H4 (cell line): ENCODE measurements at places on chromosomes 7 and 10.

GRCh38 chr10:126394948-126395347 lies 6.7 kb upstream of the ADAM12 start:
- no peak for DNase-seq

- DNase-seq, result no peak
These were observed 25.9 kb downstream of the RGR start for GRCh38 chr10:84270708-84271107.

DNA sequence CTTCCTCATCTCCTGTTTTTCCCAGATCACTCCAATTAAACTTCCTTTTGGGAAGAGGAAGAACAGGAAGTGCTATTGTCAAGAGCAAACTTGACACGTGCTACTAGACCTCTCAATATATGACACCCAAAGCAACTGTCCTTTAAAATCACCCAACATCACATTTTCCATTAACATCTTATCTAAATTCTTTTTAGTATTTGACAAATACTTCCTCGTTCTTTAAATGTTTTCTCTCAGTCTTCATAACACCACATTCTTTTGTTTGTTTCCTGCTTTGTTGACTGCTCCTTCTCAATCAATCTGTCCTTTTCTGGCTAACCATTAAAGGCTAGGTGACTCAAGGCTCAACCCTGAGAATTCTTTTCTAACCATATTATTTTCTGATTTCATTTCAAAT lies 7.1 kb upstream of the TFPI2 start:
- no peak for DNase-seq

GRCh38 chr10:541750-542371 lies 147.6 kb downstream of the DIP2C start:
- DNase-seq, result no peak

GRCh38 chr7:110839866-110840265 lies 251.1 kb upstream of the LRRN3 start:
- DNase-seq, result peak; percentile 50

DNA sequence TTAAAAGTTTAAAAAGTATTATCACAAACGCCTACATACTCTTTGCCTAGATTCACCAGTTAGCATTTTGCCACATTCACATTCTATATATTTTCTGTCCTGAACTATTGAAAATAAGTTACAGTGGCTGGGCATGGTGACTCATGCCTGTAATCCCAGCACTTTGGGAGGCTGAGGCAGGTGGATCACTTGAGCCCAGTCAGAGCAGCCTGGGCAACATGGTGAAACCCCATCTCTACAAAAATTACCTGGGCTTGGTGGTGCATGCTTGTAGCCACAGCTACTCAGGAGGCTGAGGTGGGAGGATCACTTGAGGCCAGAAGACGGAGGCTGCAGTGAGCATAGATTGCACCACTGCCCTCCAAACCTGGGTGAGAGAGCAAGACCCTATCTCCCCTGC lies 5.3 kb downstream of the ARPC1A start:
- DNase-seq, result no peak

- DNase-seq, result no peak
These were observed 38.7 kb upstream of the RET start for GRCh38 chr10:43037942-43038782.

GRCh38 chr10:98096731-98097130 lies 37.7 kb upstream of the R3HCC1L start:
- no peak for DNase-seq

- DNase-seq, result peak; percentile 86
These were observed 336.9 kb upstream of the NPSR1 start for GRCh38 chr7:34320926-34321661.

DNA sequence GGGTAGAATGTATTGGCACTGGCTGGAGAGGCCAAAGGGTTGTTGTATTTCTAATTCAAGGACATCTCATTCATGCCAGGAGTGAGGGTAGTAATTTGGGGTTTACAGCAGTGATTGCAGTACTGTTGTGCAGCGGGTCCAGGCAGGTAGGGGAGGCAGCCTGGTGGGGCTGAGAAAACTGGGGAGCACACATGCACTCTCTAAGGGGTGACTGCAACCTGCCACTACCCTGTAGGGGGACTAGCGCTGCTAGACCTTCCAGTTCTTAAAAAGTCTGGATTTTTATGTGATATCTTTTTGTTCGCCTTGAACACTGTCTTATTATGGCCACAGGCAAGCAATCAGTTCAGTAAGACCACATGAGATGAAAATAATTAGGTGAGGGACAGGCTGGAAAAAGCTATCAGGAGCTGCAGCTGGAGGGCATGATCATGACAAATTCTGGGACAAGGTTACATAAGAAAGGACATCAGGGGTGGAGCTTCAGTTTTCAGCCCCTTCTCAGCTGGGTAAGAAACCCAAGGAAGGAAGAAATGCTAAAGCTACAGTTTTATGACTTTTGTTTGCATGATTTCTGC lies 149.0 kb downstream of the ARHGAP21 start:
- DNase-seq, result no peak

GRCh38 chr10:102678068-102678400 lies 33.8 kb downstream of the TRIM8 start:
- no peak for DNase-seq

GRCh38 chr7:114720725-114721124 lies 201.2 kb upstream of the MDFIC start:
- no peak for DNase-seq

DNA sequence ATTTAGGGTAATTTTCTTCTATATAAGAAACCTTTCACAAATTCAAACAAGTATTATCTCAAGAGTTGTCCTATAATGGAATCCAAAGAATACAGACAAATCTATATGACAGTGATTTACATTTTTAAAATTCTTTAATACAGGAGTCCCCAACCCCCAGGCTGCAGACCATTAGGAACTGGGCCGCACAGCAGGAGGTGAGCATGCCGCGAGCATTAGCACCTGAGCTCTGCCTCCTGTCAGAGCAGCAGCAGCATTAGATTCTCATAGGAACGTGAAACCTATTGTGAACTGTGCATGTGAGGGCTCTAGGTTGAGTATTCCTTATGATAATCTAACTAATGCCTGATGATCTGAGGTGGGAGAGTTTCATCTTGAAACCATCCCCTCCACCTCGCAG lies 37.7 kb downstream of the SNX13 start:
- DNase-seq, result no peak

- peak; percentile 27 for DNase-seq
These were observed 62.9 kb upstream of the FAM171A1 start for GRCh38 chr10:15433850-15434537.

- DNase-seq, result peak; percentile 99
These were observed 24.6 kb upstream of the ASL start for GRCh38 chr7:66050990-66051448.

DNA sequence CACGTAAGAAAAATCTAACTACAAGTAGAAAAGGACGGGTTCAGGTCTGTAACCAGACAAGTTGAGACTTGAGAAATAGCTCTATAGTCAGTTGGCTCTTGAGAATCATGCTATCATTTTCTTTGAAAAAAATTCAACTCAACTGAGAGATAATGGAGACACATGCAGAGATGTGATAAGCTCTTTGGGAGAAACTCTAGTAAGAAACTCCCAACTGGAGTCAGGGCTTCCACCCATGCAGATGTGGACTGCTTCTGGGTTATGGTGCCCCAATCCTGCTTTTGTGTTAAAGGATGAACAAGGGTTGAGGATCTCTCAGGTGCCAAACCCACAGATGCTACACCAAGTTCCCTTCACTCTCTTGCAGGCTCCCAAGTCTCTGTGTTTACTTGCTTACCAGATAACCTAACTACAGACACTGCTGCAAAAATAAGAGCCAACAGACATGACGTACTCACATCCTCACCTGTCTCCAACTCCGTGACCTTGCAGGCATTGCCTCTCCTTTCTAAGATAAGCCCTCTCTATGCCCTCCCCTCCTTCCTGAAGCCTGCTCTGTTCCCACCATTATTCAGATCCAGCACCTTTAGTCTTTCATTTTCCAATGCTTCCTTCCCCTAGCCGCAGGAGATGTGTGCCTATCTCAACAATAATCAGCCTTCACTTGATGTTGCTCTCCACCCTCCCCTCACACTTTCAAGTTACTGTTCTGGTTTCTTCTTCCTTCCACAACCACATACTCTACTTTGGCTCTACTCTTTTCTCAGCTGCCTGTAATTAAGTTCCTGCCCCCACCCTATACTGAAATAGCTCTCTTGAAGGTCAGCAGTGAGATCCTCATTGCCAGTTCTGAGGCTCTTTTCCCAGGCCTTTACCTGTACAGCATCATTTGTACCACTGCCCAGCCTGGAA lies 130.0 kb downstream of the ICA1 start:
- DNase-seq, result no peak

DNA sequence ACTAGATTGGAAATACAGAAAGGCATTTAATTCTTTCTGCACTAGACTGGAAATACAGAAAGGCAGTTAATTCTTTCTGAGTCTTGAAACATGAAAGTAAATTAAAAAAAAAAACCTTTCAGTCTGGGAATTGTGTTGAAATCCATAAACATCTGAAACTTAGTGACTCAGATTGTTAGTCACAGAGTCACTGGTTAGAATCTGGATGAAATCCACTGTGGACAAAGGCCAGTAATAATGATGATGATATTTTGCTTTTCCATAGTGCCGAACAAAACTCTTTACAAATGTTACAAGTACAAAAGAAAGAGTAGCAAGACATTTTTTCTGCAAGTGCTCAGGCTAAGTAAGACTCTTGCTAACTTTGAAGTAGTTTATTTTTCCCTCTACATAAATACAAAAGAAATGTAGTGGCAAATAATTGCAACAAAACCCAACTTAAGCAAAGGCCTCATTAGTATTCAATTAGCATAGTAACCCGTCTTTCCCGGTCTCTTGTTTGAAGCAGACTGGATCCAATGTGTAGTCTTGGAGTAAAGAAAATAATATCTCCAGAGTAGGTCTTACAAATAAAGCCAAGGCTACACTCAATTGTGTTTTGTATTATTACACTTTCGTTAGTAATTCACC lies 5.8 kb upstream of the PRTFDC1 start:
- peak; percentile 71 for DNase-seq

DNA sequence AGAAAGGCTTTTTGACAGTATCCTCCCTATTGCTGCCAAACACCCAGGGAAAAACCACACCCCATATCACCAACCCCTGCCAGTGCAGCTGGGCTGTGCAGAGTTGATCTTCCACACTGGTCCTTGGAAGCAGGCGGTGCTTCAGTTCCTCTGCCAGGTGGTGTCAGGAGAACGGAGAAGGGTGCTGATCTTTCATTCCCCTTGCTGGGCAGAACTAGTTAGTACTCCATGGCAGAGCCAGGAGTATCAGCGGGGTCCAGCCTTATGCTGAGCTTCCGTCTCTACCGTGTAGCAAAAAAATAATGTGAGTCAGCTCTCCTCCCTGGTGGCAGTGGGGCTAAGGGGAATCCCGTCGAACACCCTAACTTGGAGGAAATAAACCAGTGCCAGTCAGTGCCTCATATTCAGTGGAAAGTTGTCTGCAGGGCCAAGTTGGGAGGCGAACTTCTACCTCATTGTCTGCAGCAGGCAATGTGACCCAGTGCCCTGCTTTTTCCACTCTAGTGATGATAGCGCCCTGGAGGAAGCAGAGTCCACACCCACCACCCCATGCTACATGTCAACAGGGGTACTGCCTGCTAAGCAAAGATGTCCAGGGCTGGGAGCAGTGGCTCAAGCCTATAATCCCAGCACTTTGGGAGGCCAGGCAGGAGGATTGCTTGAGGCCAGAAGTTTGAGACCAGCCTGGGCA lies 175.4 kb downstream of the AUTS2 start:
- no peak for DNase-seq

GRCh38 chr7:49772916-49773217 lies 571 bp upstream of the VWC2 start:
- DNase-seq, result no peak

- peak; percentile 9 for DNase-seq
These were observed 972.0 kb upstream of the CELF2 start for GRCh38 chr10:10045765-10046028.

DNA sequence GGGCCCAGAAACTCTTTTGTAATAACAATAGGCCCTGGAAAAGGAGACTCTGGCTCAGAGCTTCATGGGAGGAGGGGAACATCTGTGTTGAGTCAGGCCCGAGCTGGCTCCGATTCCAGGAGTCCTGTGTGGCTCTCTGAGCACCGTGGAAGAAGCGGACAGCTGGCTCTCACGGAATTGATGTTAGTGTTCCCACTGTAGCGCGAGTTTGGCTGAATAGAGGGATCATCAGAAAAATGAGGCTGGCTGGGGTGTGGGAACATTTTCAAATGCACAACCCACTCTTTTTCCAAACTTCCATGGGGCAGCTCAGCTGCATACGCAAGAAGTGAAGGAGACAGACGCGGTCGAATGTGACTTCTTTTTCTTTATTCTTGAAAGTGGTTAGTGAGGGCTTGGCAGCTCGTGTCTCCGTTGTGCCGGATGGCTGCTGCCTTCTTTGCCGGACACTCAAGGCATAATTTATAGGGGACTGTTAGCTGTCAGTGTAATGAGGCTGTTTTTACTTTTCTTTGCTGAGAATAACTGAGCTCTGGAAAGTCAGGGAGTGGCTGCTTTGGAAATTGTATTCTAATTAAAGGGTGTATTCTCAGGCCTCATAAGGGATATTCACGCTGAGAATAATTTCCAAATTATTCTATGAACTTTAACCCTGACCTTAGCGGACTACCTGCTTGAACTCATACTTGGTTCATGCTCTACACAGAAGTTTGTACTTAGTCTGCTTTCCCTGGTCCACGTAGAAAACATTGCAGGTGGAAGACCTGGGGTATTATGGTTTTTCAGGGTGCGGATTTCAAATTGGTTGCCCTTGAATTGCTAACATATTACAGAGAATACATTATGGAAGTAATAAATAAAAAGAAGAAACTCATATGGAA lies 23.1 kb downstream of the MDFIC start:
- DNase-seq, result no peak

DNA sequence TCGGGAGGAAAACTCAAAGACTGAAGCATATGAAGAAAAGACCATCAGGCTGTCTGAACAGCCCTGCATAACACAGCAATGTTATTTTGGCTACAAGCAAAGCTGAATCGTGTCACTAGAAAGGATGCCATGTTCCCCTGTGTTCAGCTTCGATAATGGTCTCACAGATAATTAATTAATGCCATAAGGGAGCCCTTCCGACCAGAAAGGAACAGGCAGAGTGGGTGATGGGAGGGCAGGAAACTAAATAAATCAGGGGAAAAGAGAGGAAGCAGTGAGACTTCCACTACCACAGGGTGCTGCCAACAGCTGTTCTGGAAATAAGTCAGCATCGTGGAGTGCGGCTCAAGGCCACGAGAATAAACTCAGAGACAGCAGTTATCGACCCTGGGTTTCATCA lies 3.2 kb downstream of the PTPRN2 start:
- DNase-seq, result no peak

GRCh38 chr10:90788968-90789367 lies 68.9 kb downstream of the HTR7 start:
- DNase-seq, result no peak

DNA sequence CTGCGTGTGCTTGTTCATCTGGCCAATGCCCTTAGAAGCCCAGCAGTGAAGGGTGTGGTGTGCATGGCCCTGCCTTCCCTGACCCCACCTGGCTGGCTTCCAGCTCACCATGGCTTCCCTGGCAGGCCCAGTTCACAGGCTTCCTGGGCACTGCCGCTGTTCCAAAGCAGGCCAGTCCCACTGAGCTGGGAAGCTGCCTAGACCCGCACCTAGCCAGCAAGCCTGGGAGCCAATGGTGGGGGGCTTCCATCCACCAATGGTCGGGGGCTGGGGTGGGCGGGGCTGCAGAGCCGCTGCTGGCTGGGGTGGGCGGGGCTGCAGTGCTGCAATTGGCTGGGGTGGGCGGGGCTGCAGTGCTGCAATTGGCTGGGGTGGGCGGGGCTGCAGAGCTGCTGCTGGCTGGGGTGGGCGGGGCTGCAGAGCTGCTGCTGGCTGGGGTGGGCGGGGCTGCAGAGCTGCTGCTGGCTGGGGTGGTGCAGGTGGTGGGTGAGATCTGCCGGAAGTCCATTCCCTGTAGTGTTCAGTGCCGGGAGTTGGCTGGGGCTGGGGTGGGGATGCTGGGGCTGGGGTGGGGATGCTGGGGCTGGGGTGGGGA lies 12.4 kb downstream of the CALY start:
- no peak for DNase-seq
